Common myeloid progenitor, CD34-positive (primary cell): ENCODE measurements at places on chromosomes 13 and 19.

DNA sequence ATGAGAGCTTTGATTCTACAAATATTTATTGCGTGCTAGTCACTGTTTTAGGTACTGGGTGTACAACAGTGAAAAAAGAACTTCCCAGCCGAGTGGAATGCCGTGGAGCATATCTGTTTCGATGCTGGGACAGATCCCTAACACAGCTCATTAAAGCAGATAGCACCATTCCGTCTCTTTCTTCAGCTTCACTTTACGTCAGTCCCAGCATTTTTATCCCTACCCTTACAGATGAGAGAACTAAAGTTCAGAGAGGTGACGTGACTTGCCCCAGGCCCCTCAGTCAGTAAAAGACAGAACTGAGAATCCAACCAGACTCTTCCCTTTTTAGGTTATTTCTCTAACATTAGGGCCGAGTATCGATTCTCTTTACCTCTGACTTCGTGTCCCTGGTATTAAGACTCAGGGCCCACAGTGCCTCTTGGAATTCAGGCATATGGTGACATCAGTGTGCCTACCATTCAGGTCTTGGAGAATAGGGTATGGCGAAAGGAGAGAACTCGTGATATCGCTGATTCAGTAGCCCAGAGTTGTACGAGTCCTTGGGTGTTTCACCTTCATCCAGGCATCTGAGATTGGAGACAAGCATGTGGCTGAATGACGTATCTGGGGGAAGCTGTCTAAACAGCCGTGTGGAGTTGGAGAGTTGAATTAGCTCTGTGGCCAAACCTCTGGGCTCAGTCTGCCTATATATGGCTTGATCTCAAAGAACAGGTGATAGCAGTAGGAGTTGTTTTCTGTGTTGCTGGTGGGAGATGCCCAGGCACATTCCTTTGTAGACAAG lies 27.1 kb downstream of the ACTN4 start:
- DNase-seq: no peak

- DNase-seq: no peak
These were observed 4.4 kb downstream of the BCAM start for GRCh38 chr19:44813070-44813840.

GRCh38 chr19:3099347-3100145 lies 5.4 kb downstream of the GNA11 start:
- DNase-seq: no peak

DNA sequence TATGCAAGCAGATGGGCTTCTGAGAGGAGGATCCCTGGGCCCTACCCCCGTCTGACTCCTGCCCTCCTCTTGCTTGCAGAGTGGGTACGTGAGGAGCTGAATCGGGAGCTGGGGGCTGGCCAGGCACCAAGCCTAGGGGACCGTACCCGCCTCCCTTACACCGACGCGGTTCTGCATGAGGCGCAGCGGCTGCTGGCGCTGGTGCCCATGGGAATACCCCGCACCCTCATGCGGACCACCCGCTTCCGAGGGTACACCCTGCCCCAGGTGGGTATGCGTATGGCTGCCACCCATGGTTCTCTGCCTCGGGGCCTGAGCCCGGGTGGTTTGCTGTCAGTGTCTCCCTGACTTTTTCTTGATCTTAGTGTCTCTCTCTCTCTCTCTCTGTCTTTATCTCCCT lies 10.4 kb downstream of the CYP2S1 start:
- no peak for DNase-seq

- DNase-seq: no peak
These were observed 2.3 kb upstream of the EFNA2 start for GRCh38 chr19:1283207-1283916.
